ENCODE measurements at places on chromosomes 4 and X.

DNA sequence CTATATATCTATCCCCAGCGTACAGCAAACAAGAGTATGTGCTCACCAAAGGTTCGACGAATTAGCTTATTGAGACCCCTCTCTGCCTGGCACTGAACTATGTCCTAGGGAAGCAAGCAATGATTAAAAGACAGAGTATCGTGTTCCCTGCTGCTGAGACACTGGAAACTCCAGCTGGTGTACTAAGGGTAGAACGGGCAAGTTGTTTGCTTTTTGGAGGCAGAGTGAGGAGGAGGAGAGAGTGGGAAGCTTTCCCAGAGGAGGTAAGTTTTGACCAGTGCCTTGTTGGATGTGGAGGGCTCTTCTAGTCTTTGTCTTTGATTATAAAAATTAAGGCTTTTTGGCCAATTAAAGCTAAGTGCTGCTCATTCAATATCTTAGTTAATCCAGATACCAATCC, 61.7 kb downstream of the PJA1 start:
- H3K4me3 ChIP-seq = no peak overlapping the region
- no peak overlapping the region for H3K27ac ChIP-seq
- no peaks in the 10 kb centered on the region for H3K27me3 ChIP-seq
- DNase-seq = no peak
- no peaks in the 10 kb centered on the region for H3K36me3 ChIP-seq

DNA sequence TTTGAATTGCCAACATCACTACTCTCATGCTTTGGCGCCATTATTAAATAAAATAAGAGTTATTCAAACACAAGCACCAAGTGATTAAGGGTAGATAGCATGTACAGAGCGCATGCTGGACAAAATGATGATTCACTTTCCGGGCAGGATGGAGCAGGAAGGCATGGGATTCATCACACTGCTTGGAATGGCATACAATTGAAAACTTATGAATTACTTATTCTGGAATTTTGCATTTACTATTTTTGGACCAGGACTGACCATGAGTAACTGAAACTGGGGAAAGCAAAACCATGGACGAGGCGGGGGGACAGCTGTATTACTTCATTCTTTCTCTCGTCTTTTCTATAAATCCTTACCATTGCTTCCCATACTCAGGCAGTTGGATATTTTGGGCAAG, 28.5 kb upstream of the FGF5 start:
- DNase-seq = no peak
- H3K36me3 ChIP-seq = no peaks in the 10 kb centered on the region
- H3K27me3 ChIP-seq = peaks cover 8% of the 10 kb centered on the region
- no peak overlapping the region for H3K27ac ChIP-seq
- no peak overlapping the region for H3K4me3 ChIP-seq

DNA sequence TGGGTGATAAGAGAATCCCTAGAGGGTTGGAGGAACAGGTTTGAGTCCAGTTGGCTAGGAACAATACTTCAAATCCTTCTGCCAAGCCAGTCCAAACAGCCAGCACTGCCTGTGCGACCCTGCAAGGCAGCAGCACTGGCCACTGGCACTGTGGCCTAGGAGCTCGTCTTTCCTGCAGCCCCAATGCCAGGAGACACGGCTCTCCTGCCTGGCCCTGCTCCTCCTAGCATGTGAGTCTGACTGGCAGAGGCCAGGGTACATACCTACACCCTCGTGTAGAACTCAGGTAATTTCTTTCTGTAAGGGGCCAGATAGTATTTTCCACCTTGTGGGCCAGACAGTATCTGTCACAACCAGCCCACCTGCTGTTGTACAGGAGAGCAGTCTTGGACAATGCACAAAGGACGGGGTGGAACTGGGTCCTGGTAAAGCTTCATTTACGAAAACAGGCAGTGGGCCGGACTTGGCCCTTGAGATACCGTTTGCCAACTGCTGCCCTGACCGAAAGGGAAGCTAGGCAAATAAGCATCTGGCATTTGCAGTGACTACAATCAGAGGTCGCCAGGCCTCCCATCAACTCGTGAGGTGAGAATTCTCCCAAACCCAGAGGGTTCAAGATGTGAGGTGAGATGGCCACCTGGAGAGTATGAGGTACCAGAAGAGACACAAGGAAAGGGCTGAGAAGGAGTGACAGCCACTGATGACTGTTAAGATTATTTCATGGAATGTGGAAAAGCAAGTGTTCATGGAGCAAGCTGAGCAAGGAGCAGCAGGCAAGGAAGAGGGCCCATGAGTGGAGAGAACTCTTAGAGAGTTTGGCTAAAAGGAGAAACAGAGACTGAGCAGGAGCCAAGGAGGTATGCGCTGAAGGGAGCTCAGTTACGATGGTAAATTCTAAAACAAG, 29.8 kb upstream of the IRAK1 start:
- H3K4me3 ChIP-seq = no peak overlapping the region
- DNase-seq = no peak
- peaks cover 3% of the 10 kb centered on the region for H3K36me3 ChIP-seq
- H3K4me1 ChIP-seq = peaks cover 31% of the 10 kb centered on the region
- H3K27me3 ChIP-seq = no peaks in the 10 kb centered on the region

- H3K27me3 ChIP-seq = peaks cover 9% of the 10 kb centered on the region
- no peak overlapping the region for H3K27ac ChIP-seq
- no peak overlapping the region for H3K4me3 ChIP-seq
- DNase-seq = no peak
These were observed 204.8 kb downstream of the LDB2 start for GRCh38 chr4:16693641-16694040.

DNA sequence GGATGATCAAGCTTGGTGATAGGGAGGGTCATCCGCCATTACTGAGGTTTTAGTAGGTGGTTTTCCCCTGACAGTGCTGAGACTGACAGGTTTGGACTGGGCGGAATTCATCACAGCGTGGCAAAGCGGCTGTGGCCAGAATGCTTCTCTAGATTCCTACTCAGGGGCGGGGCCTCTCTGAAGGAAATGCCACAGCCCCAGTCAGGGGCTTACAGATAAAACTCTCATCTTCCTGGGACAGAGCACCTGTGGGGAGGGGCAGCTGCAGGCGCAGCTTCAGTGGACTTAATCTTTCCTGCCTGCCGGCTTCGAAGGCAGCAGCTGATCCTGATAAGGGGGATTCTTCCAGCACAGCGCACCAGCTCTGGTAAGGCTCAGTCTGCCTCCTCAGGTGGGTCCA, 316.7 kb downstream of the RPA4 start:
- H3K4me3 ChIP-seq = no peak overlapping the region
- DNase-seq = no peak
- H3K27ac ChIP-seq = no peak overlapping the region
- no peaks in the 10 kb centered on the region for H3K27me3 ChIP-seq

Data from naive thymus-derived CD8-positive, alpha-beta T cell (primary cell).